ENCODE measurements at places on chromosomes 6 and 20.

GRCh38 chr6:11130605-11131004 is 19.1 kb upstream of the ERVFRD-1 start:
- DNase-seq, result no peak

DNA sequence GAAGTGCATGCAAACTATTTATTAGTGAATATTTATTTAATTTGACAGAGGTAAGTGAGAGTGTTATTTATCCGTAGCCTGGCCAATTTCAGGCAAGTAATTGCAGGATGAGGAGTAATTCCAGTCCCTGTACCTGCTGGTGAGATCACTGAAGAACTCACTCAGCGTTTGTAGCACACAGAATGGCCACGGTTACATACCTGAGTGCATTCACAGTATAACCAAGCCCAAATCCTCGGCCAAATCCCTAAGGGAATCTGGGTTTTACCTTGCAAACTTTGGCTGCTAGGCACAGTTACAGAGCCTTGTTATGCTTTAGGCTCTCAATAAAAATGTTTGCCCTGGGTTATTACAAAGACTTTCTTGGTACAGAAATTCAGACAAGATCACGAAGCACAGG is 93.3 kb downstream of the KCNQ5 start:
- DNase-seq, result no peak

GRCh38 chr6:156854466-156855161 is 77.4 kb downstream of the ARID1B start:
- no peak for DNase-seq

GRCh38 chr20:6920991-6921613 is 153.6 kb downstream of the BMP2 start:
- no peak for DNase-seq

- no peak for DNase-seq
Measured at GRCh38 chr6:126134491-126134890, 148.2 kb downstream of the TRMT11 start.

DNA sequence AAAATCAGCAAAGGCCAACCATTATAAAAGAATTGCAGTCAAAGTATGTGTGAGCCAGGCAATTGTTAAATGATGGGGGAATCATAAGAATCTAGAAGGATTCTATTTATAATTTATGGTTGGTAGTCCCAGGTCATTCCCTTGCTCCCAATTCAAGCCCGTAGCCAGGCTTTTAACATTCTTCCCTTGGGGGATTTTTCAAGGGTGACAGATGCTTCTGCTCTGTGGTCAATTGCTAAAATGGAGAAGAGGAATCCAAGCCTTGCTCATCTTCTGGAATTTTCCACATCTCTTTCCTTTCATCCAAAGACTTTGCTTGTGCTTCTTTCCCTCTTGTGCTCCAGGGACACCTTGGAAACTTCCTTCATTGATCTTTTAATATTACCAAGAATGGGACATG is 18.0 kb upstream of the BCAS1 start:
- DNase-seq, result no peak

GRCh38 chr6:94443701-94444100 is 1024.3 kb upstream of the EPHA7 start:
- no peak for DNase-seq

GRCh38 chr6:17152703-17153102 is 50.9 kb downstream of the STMND1 start:
- no peak for DNase-seq

GRCh38 chr6:127854009-127854408 is 46.8 kb downstream of the THEMIS start:
- no peak for DNase-seq

DNA sequence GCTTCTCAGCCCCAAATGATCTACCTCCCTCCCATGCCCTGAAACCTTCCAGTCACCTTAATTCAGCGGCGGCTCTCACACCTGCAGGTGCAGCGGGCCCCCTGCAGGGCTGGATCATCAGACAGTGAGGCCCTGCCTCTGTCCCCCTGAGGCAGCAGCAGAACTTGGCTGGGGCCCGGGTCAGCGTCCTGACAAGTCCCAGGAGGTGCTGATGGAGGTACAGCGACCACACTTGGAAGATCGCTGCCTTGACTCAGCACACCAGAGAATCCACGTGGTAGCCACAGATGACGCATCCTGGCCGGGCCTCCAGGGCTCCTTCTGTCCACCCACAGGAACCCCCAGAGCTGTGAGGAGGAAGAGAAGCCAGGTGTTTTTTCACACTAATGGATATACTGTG is 116.4 kb upstream of the THBS2 start:
- no peak for DNase-seq

- DNase-seq, result no peak
Measured at GRCh38 chr6:125524356-125524755, 222.6 kb upstream of the HDDC2 start.

GRCh38 chr6:111951497-111952085 is 78.3 kb upstream of the FYN start:
- DNase-seq, result no peak

DNA sequence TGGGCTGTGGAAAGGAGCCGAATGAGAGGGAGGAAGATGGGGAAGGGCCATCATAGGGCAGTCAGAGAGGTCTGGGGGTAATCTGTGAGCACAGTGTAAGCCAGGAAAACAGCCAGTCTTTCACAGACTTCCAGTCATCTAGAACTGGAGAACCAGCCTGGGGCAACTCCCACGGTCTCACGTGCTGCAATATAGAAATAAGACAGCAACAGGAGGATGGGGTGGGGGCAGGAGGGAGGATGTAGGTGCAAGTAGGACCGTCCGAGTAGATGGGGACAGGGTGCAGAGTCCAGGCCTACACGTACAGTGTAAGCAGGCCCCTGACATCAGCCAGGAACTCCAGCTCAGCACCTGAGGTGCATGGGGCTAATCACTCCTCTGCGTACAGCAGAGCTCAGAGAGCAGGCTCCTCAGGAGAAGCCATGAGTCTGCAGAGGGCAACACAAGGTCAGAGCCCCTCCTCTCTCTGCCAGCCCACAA is 58.2 kb upstream of the TNFAIP3 start:
- no peak for DNase-seq

DNA sequence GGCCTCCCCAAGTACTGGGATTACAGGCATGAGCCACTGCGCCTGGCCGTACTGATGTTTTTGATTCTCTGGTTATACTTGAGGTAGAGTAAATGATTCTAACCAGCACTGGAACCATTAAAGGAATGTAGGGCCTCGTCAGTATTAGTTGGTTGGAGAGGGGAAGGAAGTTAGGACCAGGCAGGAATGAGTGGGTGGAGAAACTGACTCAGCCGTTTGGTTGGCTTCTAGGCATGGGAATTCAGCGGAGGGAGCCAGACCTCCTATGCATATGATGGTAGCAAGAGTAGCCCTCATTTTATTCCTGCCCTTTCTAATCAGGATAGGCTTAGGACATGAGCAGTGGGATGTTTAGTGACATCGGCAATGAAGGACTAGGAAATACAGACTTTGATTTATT is 19.0 kb upstream of the SERINC3 start:
- no peak for DNase-seq

GRCh38 chr6:142313284-142313683 is 11.5 kb downstream of the ADGRG6 start:
- DNase-seq, result no peak

DNA sequence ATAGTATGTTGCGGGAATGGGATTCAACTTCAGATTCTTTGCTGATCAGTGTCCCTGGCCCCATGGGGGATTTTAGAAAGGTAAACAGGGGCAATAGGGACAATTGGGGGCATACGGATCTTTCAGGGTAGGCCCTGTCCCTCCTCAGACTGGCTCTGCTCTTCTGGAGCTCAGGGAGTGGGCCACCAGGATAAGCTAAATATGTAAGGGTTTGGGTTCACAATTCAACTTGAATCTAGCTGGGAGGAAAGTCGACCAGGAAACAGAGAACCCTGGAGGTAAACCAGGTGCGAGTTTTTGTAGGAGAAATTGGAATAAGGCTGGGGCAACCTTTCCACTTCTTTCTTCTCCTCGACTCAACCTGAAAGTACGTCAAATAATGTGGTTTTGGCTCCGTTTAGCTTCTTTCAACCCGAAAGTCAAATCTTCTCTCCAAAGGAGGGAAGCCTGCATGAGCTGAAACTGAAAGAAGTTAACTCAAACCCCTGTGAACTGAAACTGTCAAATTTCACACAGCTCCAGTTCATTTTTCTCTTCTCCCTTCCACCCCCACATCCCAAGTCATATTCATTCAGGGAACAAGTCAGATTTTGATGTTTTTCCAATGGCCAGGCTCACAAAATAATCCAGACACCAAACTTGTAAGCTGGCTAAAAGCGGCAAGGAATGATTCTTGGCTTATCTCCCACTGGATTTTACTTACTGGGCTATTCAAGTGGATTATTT is 278.2 kb downstream of the CLIC5 start:
- DNase-seq, result no peak

- peak; percentile 77 for DNase-seq
Measured at GRCh38 chr6:45419571-45420082, 41.9 kb upstream of the SUPT3H start.

- DNase-seq, result no peak
Measured at GRCh38 chr6:21198032-21198640, 395.4 kb upstream of the SOX4 start.

DNA sequence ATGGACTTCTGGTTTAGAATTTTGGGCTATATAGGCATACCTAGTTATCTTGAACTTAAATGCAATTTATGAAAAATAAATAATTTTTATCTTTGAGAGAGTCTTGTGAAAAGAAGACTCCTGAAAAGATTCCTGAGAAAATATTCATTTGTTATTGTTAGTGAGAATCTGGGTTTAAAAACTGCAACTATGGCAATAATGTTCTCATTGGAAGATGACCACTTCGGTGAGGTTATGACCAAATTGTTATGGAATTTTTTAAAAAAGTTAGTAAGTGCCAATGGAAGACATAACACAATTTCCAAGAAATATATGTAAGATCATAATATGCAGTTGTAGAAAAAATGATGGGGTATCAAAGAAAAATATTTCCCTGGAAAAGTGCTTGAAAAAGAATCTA is 46.3 kb downstream of the GRIK2 start:
- DNase-seq, result no peak

DNA sequence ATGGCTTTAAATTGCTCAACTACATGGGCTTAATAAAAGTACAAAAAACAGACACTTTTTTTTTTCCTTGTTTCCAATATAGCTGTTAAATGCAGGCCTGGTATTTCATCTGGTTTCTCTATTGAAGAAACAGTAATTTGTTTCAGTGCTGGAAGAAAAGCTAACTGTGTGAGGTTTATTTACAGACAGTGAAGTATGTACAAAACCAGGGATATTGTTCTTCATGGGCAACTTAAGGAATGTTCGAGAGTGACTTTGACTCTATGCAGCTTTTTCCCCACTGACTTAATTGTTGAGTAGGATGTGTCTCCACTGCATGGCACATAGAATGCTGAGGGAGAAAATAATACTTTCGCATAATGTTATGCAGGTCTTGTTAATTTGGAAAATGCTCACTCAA is 31.0 kb upstream of the PRL start:
- no peak for DNase-seq

GRCh38 chr20:58408603-58409246 is 19.7 kb downstream of the VAPB start:
- DNase-seq, result no peak

DNA sequence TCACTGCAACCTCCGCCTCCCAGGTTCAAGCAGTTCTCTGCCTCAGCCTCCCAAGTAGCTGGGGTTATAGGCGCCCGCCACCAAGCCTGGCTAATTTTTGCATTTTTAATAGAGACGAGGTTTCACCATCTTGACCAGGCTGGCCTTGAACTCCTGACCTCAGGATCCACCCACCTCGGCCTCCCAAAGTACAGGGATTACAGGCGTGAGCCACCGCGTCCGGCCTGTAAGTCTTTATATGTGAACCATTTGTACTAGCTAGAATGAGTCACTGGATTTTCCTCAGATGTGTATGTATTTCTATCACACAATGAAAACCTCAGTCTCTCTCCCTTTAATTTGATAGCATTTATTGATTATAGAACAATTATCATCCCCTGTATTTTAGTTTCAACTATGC is 34.0 kb downstream of the ITCH start:
- no peak for DNase-seq

DNA sequence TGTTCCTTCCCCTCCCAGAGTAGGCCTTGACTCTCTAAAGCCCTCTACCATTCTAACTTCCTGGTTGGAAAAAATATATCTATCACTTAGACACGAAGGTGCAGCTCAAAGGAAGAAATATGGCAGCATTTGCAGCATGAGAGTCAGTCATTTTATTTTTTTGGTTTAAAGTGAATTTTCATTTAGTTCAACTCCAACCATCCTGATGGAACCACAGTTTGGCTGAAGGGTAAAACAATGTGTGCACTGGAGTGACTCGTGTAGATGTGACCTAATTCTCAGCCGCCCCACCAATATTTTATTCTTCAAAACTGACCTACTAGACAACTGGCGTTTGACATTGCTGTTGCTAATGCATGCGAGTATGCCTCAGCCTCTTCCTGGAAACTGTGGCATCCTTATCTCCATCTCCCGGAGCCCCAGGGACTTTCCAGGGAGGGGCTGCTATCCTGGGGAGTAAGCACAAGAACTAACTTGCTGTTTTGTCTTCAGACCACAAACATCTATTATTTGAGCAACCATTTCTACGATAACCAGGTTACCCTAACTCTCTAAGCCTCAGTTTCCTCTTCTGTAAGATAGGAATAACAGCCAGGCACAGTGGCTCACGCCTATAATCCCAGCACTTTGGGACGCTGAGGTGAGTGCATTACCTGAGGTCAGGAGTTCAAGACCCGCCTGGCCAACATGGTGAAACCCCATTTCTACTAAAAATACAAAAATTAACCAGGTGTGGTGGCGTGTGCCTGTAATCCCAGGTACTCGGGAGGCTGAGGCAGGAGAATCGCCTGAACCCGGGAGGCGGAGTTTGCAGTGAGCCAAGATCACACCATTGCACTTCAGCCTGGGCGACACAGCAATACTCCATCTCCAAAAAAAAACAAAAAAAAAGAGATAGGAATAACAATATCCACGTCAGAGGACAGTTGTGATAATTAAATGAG is 148.7 kb upstream of the JARID2 start:
- DNase-seq, result no peak

DNA sequence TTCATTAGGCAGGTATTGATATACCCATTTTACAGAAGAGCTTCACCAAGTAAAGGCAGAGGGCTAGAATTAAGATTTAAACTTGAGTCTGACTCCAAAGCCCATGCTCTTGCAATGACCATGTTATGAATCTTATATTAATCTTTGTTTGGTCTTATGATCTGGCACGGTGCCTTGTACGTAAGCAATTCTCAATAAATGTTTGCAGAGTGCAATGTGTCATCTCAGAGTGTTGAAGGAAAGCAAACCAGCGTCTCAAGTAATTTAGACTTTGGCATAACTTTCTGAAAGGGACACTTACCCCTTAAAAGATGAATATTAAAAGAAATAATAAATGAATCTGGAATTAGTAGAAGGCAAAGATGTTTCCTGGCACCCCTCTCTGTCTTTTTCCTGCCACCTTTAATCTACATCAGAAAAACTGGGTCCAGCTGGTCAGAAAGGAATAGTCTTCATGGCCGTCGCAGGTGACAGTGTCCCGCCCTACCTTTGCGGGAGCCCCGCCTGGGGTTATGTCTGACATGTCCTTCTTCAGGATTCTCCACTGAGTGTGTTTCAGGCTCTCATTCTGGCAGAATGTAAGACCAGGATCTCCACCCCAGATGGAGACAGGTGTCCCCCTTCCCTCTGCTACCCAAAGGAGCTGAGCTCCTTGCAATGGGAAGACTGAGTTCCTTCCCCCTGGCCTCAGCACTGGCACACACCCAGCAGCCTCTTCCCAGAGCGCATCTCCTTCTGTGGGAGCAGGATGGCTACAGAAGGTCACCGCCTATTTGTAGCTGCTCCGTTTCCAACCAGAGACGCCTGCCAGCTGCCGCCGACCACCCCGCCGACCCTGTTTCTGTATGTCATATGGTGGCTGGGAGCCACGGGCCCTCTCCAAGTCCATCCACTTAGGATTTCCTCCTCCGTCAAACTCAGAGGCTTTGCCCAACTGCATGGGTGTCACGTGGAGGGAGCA is 266.3 kb upstream of the ECI2 start:
- DNase-seq, result no peak

GRCh38 chr20:63908008-63908682 is 13.2 kb downstream of the DNAJC5 start:
- DNase-seq, result no peak

Measured in aorta (tissue), 5 donors.